Glutamatergic neuron (in vitro differentiated cells): ENCODE measurements at places on chromosomes 3 and 15. TPM values are rescaled to one million over a fixed set of nuclear protein-coding genes. Genes with fewer than 3 reads are reported as not detected.
A peak's percentile ranks its signal among the peaks of the same experiment; 100 is the strongest.

Gene ECT2
- total RNA-seq, result 11.5 TPM

Gene NOX5
- not detected for total RNA-seq

Gene CLDN11
- 0.44 TPM for total RNA-seq

Gene RHCG
- total RNA-seq, result not detected

Gene BNC1
- 1.1 TPM for total RNA-seq

Gene CDCP1
- total RNA-seq, result 0.71 TPM

DNA sequence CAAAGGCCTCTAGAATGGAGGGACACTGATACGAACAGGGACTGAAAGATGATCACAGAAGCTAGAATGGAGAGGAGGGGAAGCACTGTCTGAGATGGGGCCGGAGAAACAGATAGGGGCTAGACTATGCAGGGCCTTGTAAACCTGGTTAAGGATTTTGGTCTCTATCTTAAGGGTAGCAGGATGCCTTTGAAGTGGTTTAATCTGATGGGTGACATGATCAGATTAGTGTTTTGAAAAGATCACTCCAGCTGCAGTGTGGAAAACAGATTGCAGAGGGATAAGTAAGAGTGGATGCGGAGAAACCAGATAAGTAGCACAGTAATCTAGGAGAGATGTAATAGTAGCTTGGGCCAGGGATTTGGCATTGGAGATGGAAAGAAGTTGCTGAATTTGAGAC lies 108.1 kb downstream of the RSRC1 start:
- DNase-seq, result no peak

DNA sequence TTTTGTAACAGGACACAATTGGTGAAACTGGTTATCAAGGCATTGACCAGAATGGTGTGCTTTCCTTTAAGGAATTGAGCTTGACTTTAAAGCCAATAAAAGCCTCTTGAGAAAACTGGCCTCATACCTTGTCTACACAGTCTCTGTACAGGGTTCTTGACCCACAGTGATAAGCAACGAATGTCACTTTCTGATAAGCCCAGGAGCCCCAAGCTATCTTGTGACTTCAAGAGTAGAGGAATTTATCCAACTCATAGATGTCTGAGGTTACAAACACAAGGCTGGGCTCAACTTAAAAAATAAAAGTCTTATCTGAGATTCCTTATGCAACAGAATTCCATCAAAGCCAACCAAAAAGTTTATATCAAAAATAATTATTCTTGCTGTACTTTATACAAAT lies 212.1 kb downstream of the GBE1 start:
- no peak for DNase-seq

- DNase-seq, result no peak
Measured at GRCh38 chr15:68370768-68371151, 61.2 kb downstream of the ITGA11 start.

- DNase-seq, result peak; percentile 24
Measured at GRCh38 chr3:137766876-137767537, 2.9 kb downstream of the SOX14 start.

- DNase-seq, result no peak
Measured at GRCh38 chr3:146115619-146116018, 45.4 kb downstream of the PLOD2 start.

DNA sequence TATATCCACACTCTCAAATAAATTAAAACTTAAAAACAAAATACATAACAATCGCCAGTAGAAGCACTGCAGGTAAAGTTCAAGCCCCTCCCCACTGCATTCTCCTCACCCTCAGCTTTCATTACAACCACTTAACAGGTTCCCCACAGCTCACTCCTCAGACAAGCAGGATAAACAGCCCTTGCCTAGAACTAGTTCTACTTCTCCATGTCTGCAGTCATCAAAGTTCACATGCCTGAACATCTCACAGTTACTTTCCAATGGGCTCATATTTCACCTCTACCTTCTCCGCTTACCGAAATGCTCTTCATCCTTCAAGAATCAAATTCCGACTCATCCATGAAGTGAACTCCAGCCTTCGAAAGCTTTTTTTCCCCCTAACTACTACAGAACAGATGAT lies 4.1 kb downstream of the YEATS2 start:
- DNase-seq, result no peak

GRCh38 chr15:79371591-79371990 lies 60.5 kb upstream of the MINAR1 start:
- no peak for DNase-seq

- DNase-seq, result no peak
Measured at GRCh38 chr3:71577011-71577410, 6.5 kb downstream of the FOXP1 start.

- no peak for DNase-seq
Measured at GRCh38 chr3:166455744-166456143, 618.5 kb upstream of the BCHE start.

DNA sequence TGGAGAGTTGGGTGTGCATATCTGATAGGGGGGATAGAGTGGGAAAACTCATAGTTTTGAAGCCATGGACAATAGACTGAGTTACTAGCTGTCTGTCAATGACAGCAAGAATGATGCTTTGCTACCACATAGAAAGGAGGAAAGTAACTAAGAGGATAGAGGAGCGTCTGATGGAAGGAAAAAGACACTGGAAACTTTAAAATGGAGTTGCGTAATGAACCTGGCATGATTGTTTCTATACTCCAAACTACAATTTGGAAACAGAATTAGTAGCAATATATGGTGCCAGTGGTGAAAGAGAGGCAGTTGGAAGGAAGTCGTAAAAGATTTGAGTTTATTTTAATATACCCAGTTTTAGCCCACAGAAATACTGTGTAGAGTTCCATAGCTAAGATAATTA lies 163.6 kb downstream of the TUSC7 start:
- DNase-seq, result no peak

DNA sequence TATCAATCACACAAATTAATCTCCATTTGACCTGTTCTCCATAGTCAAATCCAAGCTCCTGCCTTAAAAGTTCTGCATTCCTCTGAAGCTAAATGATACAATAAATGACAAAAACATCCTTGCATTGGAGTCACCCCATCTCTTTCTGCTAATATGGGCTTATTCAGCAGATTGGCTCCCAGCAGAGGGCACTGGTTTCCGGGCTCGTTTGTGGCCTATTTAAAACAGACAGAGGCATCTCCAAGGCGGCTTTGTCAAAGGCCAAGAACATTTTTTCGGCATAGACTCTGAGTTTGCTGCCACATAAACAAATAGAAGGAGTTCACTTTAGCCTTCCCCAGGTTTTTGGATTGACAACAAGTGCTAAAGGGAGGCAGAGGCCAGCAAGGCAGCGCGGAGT lies 204.4 kb upstream of the RASGRP1 start:
- peak; percentile 37 for DNase-seq

DNA sequence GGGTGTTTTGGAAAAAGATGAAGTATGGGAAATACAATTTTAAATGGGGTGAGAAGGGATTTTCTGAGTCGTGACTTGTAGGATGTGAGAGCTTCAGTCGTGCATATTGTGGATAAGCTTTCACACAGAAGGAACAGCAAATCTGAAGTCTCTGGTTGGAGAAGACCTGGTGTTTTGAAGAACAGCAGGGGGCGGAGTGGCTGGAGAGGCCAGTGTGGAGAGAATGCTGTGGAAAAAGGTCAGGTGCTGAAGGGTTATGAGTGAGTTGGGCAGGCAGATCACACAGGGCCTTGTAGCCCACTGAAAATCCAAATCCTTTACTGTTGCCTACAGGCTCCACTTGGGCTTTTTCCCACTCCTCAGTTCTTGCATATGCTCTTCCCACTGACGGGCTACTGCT lies 14.1 kb upstream of the SCAANT1 start:
- no peak for DNase-seq
